Naive thymus-derived CD4-positive, alpha-beta T cell (primary cell): ENCODE measurements at places on chromosomes 3 and 15.
A peak's percentile ranks its signal among the peaks of the same experiment; 100 is the strongest.

GRCh38 chr3:172751175-172751704 is 714 bp downstream of the ECT2 start:
- DNase-seq, result peak; percentile 1

DNA sequence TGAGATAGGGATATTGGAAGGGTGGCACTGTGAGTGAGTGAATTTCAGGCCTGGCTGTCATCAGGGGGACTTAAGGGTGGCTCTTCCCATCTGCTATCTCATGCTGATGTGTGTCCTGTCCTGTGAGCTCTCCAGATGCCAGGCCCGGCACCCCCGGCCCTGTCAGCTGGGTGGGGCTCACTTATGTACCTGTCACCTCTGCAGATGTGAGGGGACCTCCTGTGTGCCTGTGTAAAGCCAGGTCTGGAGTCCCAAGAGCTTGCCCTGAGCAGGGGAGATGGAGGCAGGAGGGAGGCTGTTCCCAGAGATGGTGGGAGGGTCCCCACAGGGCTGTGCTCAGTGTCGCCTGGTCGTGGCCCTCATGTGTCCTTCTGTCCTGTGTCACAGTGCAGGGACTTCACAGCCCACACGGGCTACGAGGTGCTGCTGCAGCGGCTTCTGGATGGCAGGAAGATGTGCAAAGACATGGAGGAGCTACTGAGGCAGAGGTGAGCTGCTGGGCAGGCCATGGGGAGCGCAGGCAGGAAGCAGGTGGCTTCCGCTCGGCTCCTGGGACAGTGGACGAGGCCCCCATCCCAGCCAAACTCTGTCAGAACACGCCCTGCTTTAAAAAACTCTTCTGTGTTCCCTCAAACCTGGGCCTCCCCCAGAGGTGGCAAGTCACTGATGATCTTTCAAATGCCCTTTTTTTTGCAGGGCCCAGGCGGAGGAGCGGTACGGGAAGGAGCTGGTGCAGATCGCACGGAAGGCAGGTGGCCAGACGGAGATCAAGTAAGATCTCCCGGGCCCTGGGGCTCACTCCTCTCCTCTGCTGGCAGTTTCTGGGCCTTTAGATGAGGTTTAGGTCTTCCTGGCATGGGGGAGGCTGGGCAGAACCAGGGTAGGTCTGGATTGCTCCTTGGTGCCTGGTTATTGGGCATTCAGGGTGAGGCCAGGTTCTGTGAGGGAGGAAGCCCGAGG is 23.1 kb downstream of the PSTPIP1 start:
- no peak for DNase-seq

- no peak for DNase-seq
Measured at GRCh38 chr15:82294061-82294690, 31.6 kb downstream of the SAXO2 start.

- DNase-seq, result no peak
Measured at GRCh38 chr15:73142802-73143762, 90.8 kb downstream of the NEO1 start.

GRCh38 chr3:14558029-14558428 is 17.9 kb upstream of the GRIP2 start:
- DNase-seq, result no peak

GRCh38 chr3:17135696-17136095 is 250.9 kb downstream of the PLCL2 start:
- no peak for DNase-seq

DNA sequence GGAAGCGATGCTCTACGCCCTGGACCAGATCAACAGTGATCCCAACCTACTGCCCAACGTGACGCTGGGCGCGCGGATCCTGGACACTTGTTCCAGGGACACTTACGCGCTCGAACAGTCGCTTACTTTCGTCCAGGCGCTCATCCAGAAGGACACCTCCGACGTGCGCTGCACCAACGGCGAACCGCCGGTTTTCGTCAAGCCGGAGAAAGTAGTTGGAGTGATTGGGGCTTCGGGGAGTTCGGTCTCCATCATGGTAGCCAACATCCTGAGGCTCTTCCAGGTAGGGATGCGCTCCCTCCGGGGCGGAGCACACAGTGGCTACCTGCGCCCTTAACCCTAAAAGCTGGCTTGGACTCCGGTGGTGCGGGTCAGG is 698 bp downstream of the GRM7 start:
- DNase-seq, result no peak

DNA sequence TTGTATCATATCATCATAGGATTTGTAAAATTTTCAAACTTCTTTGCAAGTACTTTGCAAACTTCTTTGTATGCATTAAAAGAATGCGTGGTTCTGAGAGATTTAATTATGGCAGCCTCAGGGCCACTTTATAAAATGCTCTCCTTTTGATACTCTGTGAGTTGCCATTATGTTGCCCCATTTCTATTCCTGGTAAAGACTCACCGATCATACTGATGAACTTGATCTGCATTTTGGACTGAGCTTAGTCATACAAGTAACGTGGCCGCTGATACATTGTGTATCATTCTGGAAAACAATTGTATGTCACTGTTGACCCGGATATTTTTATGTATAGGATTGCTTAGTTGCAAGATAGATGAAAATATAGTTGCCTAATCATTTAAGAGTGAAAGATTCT is 38.8 kb downstream of the AKAP13 start:
- DNase-seq, result no peak

GRCh38 chr3:10533737-10534023 is 28.3 kb upstream of the ATP2B2 start:
- no peak for DNase-seq

DNA sequence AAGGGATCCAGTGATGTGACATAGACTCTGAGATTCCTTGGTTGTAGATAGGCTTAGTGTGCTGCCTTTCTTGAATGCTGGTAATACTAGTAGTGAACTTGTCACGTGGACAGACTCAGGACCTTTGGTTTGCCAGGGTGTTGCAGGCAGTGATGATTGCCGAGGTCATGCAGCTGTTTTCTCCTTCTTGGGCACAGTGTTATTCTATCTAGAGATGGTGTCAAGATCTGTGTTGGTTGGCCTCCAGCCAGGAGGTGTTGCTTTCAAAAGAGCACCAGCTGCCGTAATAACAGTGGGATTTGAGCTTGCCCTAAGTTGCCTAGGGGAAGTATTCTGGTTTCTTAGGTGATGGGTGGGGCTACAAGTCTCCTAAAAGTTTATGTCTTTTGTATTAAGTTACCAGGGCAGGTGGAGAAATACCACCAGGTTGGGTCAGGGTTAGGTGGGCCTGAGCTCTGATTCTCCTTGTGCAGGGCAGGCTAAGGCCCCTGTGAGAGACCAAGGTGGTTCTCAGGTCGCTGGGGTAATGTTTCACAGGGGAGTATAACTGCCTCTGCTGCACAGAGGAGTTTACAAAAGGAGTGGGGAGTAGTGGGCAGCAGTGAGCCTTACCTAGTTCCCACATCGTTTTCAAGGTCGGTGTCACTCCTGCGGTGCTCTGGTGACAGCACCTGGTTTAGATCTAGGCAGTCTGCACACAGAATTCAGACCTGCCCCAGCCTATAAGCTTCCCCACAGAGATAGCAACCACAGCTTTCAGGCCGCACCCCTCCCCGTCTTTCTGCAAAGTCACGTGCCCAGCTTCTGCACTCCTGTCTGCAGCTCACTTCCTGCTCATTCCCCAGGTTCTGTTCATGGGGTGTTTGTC is 350.3 kb downstream of the DOCK3 start:
- DNase-seq, result peak; percentile 34

DNA sequence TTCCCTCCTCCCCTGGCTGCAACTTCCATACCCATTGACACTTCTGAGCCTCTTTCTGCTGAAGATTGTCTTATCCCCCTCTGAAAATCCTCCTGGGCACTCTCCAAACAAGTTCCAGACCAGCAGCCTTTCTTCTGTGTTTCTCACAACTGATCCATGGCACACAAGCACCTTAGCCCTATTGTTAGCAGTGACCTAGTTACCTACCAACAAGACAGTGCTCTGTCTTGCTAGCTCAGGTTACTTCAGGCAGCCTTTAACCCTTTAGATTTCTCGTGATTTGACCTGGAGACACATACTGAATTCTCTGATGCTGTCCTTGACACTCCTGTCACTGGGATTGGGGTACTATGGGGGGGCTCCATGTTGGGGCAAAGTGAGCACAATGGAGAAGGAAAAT is 82.1 kb downstream of the GTF2E1 start:
- DNase-seq, result no peak

DNA sequence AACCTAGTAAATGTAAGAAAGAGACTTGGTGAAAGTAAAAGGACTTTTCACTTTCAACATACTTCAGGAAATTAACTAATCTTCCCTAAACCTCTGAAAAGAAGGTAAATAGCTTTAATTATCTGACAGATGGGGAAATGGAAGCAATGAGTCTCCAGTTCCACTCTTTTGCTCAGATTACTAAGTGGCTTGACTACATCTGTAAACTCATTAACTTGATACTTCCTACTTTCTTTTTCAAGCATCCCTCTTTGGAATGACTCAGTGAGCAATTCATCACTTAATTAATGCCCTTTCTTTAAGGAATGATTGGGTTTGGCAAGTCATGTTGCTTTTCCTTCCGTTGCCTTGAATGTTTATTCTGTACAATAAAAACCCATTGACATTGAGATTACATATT is 234.2 kb downstream of the GRM7 start:
- DNase-seq, result no peak
